Renal cortex interstitium (tissue), 15 donors: ENCODE measurements at places on chromosomes 13 and 19. TPM values are rescaled to one million over a fixed set of nuclear protein-coding genes. Genes with fewer than 3 reads are reported as not detected.
A peak's percentile ranks its signal among the peaks of the same experiment; 100 is the strongest.

The ATP4B gene
- 0.30 TPM for polyA plus RNA-seq

The CLPTM1 gene
- polyA plus RNA-seq, result 136 TPM

The LTBP4 gene
- polyA plus RNA-seq, result 325 TPM

The KCNJ14 gene
- polyA plus RNA-seq, result 1.3 TPM

DNA sequence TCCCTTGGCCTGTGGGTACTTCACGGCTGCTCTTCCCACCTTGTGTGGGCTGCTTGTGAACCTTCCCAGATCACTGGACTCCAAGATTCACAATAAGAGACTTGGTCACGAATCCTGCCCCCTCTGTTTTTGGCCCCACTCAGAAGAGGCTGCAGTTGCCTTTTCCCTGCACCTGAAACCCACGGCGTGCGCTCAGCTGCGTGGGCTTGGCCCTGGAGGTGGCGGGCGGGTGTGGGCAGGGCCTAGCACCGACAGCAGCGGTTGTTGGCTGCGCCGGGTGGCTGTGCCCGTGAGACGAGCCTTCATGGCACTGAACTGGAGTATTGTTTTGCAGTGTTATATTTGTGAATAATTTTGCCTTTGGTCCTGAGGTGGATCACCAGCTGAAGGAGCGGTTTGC, 33.8 kb downstream of the PLEKHJ1 start:
- no peak for DNase-seq

GRCh38 chr13:24662195-24663088, 17.8 kb upstream of the ATP12A start:
- no peak for DNase-seq

DNA sequence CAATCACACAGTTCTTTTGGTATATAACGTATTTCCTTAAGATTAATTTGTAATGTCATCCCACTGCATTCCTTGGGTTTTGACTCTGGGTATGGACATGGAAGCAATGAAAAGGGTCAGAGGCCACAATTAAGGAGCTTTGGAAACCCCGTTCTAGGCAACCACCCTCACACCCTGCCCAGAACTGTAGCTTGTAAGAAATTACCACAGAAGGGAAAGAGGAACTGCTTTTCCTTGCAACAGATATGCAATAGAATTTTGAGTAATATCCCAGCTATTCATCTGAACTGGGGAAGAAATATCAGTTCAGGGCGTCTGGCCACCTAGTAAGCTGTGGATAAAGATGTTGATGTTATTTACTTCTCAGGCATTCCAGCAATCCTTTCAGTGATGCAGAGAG, 985 bp upstream of the CLC start:
- DNase-seq, result no peak

- no peak for DNase-seq
Observed at GRCh38 chr13:95471960-95472359, 80.6 kb upstream of the CLDN10 start.

- DNase-seq, result no peak
Observed at GRCh38 chr19:19533841-19534240, 4.2 kb upstream of the CILP2 start.

GRCh38 chr13:111337741-111338140, 17.3 kb downstream of the TEX29 start:
- no peak for DNase-seq

GRCh38 chr13:95676105-95676761, 706 bp upstream of the DNAJC3 start:
- peak; percentile 37 for DNase-seq

GRCh38 chr13:108680011-108680410, 50.6 kb downstream of the MYO16 start:
- no peak for DNase-seq

DNA sequence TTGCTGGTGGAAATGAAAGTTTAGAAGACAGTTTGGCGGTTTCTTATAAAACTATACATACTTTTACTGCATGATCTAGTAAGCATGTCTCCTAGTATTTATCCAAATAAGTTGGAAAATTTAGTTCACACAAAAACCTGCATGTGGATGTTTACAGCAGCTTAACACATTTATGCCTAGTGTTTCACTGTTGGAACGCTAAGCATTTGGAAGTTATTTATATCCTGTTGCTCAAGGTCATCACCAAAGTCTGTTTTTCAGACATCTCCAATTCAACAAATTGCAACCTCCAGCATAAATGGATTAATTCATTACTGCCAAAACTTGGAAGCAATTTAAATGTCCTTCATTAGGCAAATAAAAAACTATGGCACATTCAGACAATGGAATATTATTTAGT, 461.8 kb downstream of the SUCLA2 start:
- no peak for DNase-seq
